ENCODE measurements at places on chromosomes 11 and 22.
A peak's percentile ranks its signal among the peaks of the same experiment; 100 is the strongest.

DNA sequence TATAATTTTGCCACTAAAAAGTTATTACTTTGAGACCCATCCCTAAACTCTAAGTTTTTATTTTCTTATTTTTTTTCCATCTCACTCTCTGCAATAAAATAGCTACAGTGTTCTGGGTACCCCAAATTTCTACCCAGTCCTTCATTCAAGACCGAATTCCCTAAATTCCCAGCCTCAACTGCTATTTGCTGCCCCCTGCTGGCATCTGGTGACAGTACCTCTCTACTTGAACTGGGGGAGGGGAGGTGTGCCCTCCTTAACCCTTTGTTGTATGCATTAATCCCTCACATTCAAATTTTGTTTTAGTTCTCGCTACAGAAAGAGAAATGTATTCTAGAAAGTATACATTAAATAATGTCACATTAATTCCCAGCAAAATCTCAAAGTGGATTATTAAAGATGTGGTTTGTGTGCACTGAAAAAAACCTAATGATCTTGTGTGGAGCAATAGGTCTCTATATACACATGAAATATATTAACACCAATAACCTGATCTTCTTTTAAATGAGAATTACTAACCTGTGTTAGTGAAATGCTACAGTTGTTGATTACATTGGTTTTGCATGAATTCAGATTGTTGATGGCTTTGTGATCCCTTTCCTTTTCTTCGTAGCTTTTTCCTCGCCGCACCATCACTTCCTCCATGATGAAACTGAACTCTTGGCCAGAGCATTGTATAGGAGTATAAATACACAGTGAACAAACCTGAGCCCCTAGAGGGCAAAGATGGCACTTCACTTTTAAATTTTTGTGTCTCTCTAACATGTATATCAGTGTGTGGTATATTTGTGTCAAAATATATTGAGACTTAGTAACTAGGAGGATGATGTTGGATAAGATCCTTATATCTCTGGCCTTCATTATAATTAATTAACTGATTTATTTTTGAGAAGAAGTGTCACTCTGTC, 590.0 kb downstream of the METTL15 start:
- peak; percentile 38 for DNase-seq

DNA sequence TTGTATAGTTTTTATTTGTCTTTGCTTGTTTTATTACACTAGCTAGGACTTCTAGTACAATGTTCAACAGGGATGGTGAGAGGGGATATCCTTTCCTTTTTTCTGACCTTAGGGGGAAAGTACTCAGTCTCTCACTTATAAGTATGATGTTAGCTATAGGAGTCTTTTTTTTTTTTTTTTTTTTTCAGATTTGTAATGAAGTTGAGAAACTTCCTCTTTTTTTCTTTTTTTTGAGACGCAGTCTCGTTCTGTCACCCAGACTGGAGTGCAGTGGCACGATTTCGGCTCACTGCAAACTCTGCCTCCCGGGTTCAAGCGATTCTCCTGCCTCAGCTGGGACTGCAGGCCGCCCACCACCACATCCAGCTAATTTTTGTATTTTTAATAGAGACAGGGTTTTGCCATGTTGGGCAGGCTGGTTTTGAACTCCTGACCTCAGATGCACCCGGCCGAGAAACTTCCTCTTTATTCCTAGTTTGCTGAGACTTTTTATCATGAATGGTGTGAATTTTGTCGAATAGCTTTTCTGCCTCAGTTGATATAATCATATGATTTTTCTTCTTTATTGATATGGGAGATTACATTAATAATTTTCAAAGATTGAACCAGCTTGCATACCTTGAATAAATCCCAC, 10.9 kb downstream of the TRIM22 start:
- DNase-seq, result no peak

- no peak for DNase-seq
These were observed 53.9 kb downstream of the NCAM1 start for GRCh38 chr11:113015098-113015455.

GRCh38 chr11:69540118-69541000, 58.9 kb downstream of the LINC01488 start:
- DNase-seq, result no peak

DNA sequence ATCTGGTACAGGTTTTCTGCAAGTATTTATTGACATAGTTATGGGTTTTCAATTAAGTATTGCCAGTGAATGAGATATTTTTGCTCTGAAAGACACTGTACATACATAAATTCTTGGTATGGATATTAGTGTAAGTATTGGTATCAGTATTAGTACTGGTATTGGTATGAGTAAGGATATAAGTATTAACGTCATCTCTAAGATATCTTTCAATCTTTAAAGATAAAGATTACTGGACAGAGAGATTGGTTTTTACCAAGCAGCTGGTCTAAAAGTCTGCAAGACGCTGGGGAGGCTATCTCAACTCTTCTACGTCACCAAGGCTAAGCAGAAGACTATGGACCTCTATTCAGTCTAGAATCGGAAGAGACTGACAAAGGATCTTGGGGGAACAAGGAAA, 234.5 kb downstream of the NXPE2 start:
- DNase-seq, result no peak

DNA sequence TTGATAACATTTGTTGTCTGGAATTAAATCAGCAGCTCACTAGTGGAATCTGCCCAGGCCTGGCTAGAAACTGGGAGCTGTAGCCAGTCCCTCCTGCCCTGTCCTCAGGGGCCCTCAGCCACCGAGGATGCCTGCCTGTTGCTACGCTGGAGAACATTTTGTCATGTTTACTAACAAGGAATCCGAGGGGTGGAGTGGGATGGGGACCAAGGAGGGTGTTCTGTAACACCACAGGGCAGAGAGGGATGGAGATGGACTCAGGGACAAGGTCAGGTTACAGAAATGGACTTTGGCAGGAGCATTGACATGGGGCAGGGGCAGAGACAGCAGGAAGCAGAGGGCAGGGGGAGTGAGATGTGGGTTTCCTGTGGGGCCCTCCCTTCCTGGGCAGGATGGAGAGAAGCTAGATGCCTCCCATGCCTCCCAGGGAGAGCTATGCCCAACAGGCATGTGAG, 45.8 kb upstream of the AMPD3 start:
- peak; percentile 13 for DNase-seq

DNA sequence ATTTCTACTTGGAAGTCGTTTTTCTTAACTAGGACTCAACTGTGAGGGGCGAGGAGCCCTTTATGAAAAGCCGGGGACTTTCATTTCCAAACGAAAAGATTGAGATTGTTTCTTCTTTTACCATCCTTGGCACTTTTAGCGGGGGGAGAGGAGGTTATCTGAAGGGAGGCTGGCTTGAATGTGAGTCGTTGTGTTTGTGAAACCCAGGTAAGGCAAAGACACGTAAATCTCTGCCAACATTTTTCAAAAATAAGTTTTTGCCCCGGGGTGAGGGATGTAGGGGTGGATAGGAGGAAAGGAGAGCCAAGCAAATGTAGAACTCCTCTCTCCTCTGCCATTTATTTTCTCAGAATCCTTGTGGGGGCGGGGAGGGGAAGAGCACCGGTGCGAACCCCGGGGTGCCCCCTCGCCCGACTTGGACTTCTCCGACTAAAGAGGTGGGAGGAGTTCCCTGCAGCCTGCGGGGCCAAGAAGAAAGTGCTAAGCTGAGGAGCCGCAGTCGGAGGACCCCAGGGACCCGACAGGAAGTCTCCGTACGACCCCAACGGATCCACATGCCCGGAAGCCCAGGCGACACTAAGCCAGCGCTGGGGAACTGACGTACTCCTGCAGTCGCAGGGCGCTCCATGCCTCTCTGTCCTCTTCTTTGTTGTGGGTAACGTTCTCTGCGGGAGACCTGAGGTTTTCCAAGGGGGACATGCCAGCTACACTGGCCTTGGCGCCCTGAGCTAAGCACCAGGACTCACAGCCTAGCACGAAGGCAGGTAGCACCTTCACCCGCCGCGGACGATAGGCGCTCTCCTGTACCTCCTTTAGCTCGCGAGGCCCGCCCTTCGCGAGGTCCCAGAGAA, 2.4 kb upstream of the WT1 start:
- no peak for DNase-seq
